Stimulated activated CD4-positive, alpha-beta T cell treated with anti-CD3 and anti-CD28 coated beads, Interleukin-12 subunit alpha, Interleukin-12 subunit beta, amount 100 ng/mL, for 48 hours (primary cell): ENCODE measurements at places on chromosomes 5 and 9.

- DNase-seq, result no peak
These were observed 15.8 kb downstream of the NMUR2 start for GRCh38 chr5:152389208-152389849.

DNA sequence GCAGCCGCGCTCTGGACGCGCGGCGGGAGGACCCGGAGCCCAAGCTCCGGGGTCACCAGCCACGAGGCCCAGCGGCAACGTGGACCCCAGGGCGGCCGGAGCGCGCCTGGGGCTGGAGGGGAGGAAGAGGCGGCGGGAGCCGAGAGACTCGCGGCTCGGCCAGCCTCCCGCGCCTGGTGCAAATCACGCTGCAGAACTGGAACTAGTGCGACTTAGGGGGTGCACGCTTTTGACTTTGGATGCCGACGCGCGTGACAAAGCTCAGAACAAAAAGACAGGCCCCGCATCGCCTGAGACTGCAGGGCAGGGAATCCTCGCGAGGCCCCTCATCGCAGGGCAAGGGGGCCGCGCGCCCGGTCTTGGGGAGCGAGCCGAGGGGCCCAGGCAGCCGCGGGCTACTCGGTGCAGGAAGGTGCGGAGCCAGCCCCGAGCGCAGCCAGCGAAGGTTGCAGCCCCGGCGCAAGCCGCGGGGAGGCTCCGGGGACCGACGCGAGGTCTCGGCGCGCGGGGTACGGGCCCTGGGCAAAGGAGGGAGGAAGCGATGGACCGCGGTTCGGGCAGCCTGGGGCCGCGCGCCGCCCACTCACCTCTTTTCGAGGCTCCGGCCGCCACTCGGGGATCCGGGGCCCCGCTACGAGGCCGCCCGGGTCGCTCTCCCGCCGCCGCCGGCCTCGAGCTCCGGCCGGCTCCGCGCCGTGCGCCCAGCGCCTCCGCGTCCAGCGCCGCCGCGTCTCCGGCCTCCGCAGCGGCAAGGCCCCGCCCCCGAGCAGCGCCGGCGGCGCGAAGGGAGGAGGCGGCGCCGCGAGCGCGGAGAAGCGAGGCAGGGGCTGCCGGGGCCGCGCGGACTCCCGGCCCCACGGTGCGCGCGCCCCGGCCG is at the start of gene GOLM1:
TSS of gene GOLM1 (minus strand) at position 735 of the 877 bp plus-strand sequence. CDS start 20,238 bp downstream, outside the sequence.
- DNase-seq, result peak; percentile 30

- DNase-seq, result no peak
These were observed 12.0 kb downstream of the PDGFRB start for GRCh38 chr5:150143350-150144245.

DNA sequence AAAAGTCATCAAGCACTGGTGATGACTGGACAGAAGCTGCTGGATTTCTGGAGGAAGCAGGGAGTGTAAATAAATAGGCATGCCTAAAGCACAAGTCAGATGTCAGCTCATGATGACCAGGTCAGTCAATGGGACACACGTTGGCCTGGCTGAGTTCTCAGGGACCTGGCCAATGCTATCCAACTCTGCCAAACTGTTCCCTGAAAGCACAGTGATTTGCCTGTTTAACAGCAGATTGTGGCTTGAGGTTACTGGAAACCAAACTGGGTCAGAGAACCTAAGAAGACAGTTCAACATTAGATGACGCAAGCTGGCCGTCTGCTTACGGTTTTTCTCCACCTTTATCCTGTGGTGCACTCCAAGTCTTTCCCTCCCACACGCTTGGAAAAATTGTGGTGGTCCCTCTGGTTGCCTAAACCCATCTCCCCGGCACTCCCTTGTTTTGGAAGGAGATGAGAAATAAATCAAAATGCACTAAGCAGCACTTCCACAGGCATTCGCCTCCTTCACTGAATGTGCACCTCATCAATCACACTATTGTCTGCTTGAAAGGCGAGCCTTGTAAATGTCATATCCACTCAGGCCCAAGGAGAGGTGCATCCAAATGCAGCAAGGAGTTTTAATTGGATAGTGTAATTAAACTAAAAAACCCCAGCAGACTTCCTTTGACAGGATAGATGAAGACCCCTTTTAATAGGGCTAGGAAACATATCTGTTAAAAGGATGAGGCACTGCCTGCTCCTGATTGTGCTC is 199.4 kb downstream of the GAPVD1 start:
- no peak for DNase-seq

DNA sequence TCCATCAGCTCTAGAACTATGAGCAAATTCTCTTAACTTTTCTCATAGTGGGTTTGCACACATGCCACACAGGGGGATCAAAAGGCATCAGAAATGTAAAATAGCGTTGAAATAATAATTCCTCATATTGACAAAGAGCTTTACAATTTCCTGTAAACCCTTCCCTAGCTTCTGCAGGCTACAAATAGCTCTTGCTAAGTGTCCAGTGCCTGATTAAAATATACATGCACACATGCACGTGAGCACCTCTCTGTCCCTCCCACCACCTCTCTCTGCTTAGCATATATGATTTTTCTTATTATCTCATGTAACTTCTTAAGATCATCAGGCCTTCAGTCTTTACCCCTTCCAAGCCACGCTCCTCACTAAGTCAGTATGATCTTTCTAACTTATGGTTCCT is 13.7 kb upstream of the PPP2R2B start:
- DNase-seq, result no peak

DNA sequence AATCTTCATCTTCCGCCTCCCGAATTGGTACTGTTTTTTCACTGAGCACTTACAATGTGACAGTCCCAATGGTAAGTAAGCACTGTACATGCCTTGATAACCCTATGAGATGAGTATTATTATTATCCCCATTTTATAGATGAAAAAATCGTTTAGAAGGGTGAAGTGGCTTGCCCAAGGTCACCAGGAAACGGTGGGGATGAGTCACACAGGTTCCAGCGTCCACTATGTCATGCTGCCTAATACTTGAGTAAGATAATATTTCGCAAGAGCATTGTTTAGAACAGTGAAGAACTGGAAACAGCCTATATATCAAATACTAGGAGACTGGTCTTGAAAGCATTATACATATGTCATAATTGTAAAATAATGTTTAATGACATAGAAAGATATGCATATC is 12.9 kb downstream of the HAND1 start:
- no peak for DNase-seq

GRCh38 chr9:135561391-135562234 is at the start of gene PAEP:
PAEP (plus strand) TSS chr9:135561756.
- DNase-seq, result no peak

- DNase-seq, result no peak
These were observed 222.5 kb downstream of the MARCHF11 start for GRCh38 chr5:15957124-15957523.

DNA sequence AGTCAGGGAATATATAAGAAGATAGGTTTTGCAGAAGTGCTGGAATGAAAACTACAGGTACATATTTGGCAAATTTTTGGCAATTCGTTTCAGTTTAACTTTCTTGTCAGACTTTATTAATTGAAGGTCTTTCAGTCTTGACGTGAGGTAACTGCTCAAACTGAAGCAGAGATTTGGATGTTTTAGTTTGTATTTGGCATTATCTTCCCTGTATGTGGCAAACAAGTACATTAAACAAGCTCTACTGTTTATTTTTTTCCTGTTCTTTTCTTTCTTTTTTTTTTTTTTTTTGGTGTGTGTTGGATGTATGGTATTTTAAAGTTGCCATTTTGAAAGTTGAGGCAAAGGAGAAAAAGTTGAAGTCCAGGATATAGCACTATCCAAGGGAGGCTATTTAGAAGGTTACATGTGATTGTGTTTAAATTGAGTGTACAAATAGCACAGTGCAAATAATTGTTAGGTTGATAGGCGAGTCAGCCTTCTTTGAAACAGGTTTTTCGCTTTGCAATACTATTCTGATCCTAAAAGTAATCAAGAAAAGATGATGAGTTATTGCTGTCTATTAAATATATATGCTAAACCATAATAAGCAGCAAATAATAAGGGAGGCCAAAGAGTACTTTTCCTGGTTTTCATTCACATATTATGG is 2.2 kb downstream of the PBX3 start:
- no peak for DNase-seq

DNA sequence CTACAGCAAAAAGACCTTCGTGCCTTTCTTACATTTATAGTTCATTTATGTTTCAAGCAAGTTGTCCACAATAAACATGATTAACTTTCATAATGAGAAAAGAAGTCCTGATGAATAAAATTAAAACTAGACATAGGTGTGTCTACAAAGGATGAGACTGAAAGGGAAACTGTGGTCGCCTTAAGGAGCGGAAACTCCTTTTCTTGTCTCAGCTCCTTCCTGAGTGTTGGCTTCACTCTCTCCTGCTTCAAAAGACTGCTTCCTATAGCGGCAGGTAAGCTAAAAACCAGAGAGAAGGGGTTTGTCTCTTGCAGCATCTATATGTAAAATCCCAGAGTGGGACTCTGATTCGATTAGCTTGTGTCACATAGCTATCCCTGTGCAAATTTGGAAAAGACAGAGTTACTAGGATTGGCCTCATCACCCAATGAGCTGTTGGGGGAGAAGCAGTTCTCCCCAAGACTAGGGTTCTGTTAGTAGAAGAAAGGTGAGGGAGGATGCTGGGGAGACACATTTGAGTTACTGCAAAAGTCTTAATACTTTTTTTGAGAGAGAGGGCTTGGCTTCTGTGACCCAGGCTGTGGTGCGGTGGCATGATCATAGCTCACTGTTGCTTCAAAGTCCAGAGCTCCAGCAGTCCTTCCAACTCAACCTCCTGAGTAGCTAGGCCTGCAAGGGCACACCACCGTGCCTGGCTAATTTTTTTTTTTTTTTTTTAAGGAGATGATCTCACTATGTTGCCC is 16.8 kb upstream of the CTSL start:
- no peak for DNase-seq

- DNase-seq, result no peak
These were observed 57.5 kb downstream of the EPB41L4B start for GRCh38 chr9:109263358-109263757.

- no peak for DNase-seq
These were observed 370.8 kb upstream of the RFX3 start for GRCh38 chr9:3896576-3896975.

- DNase-seq, result no peak
These were observed 42.7 kb downstream of the OR2V1 start for GRCh38 chr5:181088289-181088688.

DNA sequence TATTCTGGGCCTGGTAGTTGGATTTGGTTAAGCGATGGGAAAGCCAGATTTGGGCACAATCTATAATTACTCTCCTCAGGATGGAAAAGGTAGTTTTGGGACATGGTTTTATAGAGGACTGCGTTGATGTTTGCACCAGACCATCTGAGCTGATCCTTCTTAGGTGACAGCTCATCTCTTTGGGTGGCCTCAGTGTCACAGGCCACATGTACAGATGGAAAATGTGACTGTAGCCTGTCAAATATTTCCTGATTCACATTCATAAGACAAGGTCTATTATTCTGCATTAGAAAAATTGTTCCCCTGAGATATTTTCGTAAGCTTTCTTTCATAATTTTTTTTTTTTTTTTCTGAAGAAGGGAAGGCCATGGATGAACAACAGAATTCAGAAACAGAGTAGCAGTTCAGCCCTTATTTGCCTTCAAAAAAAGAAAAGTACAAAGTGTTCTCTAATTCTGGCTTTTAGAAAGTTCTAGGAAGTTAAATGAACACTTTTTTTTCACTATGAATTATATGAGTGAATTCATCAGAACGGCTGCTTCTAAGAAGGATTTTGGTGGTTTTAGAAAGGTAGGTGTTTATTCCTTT is 81.0 kb downstream of the NNT start:
- DNase-seq, result no peak

DNA sequence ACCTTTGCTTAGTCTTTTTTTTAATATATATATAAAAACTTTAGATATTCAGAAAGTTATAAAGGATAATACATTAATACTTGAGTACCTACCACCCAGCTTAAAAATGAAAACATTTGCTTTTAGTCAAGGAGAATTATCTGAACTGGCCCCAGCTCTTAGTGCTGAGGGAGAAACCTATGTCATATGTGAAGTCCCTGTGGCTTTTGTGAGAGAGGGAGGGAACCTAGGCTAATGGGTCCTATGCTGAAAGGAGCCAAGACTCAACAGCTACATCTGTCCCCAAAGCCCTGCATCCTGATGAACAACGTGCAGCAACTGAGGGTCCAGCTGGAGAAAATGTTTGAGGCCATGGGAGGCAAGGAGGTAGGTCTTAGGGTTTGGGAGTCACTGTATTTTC is 92.0 kb upstream of the RUSC2 start:
- DNase-seq, result no peak

- DNase-seq, result no peak
These were observed 118.2 kb downstream of the SEC61B start for GRCh38 chr9:99340281-99340680.

DNA sequence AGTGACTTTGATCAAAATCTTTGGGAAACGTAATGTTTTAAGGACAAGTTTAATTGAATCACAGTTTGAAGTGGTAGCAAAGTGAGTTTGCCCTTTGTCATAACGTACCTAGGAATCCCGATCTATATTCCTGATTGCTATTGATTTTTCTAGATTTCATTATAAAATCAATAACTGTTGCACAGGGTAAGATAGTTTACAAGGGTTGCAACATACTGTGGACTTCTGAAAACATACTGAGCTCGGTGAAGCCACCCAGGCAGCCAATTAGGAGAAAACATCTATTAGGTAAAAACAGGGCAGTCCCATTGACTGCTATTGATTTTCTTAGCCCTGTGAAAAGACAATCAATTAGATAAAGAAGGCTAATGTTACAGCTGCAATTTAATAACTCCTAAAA is 659.9 kb downstream of the ISL1 start:
- no peak for DNase-seq

DNA sequence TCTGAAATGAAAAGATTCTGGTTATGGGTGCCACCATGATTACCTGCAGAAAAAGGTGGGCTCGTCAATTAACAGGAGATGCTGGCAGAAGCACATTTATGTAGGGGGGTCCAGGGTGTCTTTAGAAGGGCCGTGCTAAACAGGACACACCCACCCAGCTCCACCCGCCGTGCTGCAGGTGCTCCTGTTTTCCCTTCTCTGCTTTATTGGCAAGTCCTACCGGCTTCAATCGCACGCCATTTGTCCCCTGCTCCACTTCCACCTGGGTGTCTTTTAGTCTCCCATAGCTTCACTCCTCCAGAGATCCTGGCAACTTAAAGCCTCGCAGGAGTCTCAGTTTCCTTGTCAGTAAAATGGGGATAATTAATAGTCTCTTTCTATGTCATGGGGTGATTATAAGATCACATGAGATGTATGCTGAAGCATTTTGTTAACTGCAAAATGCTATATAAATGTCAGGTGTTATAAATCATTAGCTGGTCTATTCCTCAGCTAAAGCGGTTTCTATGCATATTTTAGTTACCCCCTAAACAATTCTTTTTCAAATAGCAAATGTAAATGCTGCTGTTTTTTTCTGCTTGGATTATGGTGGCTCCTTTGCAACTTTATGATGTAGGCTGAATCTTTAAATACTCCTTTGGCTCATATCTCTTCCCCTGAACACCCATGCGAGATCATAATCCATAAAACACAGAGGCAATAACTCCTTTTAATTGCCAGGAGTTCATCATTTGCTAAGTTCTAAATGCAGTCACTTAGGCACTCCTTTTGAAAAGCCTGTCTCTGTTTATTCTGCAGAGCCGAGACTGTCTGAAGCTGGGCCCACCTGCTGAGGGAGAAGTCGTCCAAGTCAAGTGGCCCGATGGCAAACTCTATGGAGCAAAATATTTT is 406.9 kb downstream of the KDM4C start:
- DNase-seq, result no peak

- DNase-seq, result no peak
These were observed 136.3 kb downstream of the ACTBL2 start for GRCh38 chr5:57346328-57346727.

- no peak for DNase-seq
These were observed 3.6 kb downstream of the SLC24A2 start for GRCh38 chr9:19785230-19785629.
